Right ventricle myocardium inferior (tissue), 1 donor: ENCODE measurements at places on chromosomes 5 and 9. TPM values are rescaled to one million over a fixed set of nuclear protein-coding genes. Genes with fewer than 3 reads are reported as not detected.

RAD23B gene
- 110 TPM for total RNA-seq

LHX3 gene
- not detected for total RNA-seq

PTGS1 gene
- total RNA-seq: 4.0 TPM

DMAC1 gene
- 138 TPM for total RNA-seq

PCDHB3 gene
- 0.70 TPM for total RNA-seq

TEX53 gene
- total RNA-seq: not detected

PCDHB15 gene
- 5.8 TPM for total RNA-seq

GOLGA2 gene
- 76.4 TPM for total RNA-seq

SH3GL2 gene
- total RNA-seq: 0.51 TPM

PLAC8L1 gene
- total RNA-seq: not detected

IL5 gene
- total RNA-seq: not detected

ORM2 gene
- total RNA-seq: not detected

CDH12 gene
- total RNA-seq: not detected

NR5A1 gene
- not detected for total RNA-seq

PALM2AKAP2 gene
- 90.1 TPM for total RNA-seq

IL9 gene
- not detected for total RNA-seq

SLC27A6 gene
- total RNA-seq: 76.5 TPM

CDH10 gene
- total RNA-seq: 0.11 TPM

ADAMTSL2 gene
- total RNA-seq: 9.5 TPM

FGF18 gene
- 10.1 TPM for total RNA-seq

HSD17B3 gene
- total RNA-seq: 0.78 TPM

GPRIN1 gene
- total RNA-seq: 0.41 TPM

MAPKAP1 gene
- 122 TPM for total RNA-seq

GRIA1 gene
- total RNA-seq: not detected

SHOC1 gene
- total RNA-seq: not detected

PLGRKT gene
- total RNA-seq: 44.3 TPM

MED22 gene
- 20.8 TPM for total RNA-seq

DOCK8 gene
- 6.1 TPM for total RNA-seq

OR1Q1 gene
- not detected for total RNA-seq
